ENCODE measurements at places on chromosomes 5 and 9.

DNA sequence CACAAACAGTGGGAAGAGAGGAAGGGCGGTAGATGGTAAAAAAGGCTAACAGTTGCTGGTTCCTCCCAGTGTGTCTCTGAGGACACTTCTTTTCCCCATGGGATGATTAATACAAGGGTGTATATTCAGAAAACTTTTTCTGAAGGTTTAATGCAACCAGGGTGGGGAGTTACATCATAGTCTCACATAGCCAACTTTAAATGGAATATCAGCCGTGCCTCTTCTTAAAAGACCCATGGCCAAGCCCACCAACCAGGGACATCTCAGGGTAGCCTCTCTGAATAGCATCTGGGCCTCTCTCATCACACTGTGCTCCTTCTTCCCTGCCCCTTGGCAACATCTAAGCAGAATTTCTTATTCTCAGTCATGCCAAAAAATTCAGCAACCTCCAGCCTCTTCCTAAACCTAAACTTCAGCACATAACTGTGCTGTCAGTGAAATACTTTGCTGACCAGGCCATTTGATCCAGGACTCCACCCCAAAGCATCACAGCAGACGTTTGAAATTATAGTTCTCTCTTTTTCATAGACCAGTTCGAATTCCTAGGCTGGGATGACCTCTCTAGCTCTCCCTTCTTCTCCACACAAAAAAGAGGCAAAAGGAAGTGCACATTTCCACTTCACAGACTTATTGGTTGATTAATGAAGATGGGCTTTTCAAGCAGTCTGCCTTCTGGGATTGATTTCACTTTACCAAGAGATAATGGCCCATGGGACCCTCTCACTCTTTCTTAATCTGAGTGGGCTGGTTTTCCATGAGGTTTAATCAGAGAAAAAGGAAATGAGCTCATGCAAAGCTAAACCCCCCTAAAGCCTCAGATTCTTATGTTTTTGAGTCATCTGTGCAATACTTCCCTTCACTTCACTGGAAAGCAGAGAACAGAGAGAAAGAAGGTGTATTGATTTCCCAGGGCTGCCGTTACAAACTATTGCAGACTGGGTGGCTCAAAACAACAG, 85.1 kb upstream of the RAI14 start:
- DNase-seq = no peak

DNA sequence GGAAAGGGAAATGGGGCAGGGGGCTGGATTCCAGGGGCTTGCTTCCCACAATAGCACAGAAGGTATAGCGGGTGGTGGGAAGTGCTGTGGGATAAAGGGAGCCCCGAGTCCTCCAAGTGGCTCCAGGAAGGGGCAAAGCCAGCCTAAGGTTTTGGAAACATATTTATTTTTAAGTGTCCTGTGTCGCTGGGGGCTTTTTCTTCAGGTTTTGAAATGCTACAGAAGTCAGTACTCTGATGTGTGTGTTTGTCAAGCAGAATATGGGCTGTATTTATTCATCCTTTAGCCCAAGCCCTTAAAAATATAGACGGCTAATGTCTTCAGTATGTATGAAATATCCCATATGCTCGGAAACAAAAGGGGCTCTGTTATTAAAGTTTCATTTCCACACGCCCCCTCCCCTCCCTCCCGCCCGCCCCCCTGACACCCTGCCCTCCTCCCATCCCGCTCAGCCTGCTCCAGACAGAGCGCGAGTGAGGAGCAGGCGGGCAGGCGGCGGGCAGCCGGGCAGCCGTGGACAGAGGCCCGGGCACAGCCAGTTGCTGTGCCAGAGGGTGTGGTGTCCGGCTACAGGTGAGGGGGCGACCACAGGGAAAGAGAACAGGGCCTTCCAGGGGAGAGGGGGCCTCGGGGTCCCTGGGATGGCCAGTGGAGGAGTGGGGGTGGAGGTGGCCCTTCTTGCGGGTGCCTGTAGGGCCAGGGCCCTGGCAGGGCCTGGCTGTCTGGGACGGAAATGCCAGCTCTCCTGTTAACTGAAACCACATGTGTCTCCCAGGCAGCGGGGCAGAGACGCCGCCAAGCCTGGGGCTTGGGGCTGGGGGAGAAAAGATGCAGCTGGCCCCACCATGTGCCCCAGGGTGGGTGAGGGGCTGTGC, 39.6 kb upstream of the SYNPO start:
- DNase-seq = no peak

DNA sequence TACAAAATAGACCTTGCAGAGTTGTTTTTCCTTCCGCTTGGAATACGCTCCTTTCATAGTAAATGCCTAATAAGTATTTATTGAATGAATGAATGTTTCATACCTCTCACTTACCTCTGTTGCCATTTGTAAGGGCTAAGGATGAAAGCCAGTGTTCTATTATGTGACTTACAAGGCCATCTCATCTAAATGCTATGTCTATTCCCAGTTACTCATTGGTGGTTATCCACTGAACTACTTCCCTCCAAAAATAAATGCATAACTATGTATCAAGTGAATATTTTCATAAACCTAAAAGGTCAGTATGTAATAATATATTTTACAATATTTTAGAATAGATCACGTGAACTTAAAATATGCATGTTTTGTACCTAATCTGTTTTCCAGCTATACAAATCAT, 670.5 kb upstream of the RGMB start:
- no peak for DNase-seq

GRCh38 chr5:149834246-149834855, 104.2 kb downstream of the PPARGC1B start:
- DNase-seq = peak; percentile 13

DNA sequence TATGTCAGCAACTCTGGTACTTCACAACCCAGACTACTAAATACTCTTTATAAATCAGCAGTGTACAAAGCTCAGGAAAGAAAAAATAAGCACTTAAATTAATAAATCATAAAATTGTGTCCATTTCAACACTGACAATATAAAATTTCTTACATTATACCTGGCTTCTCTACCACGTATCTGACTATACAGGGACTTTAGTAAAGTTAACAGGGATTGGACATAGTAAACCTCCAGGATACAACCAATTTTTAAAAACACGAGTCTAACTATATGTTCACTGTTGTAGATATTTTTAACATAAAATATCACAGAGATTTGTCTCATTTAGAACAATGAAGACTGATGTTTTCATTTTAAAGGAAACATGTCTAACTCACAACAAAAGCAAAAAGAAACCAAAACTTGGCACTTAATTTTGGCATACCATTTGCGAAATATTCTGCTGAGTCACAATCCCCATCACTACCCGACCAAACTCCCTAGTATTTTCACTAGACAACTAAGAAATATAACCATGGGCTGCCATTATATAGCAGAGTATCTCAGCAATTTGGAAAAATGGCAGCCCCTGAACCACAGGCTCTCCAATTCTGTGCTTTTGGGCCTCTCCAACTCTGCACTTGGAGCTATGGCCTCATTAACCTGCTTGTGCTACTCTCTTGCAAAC, 14.4 kb downstream of the FAM169A start:
- DNase-seq = no peak

- DNase-seq = no peak
These were observed 631.5 kb upstream of the TLE4 start for GRCh38 chr9:78940121-78940855.

DNA sequence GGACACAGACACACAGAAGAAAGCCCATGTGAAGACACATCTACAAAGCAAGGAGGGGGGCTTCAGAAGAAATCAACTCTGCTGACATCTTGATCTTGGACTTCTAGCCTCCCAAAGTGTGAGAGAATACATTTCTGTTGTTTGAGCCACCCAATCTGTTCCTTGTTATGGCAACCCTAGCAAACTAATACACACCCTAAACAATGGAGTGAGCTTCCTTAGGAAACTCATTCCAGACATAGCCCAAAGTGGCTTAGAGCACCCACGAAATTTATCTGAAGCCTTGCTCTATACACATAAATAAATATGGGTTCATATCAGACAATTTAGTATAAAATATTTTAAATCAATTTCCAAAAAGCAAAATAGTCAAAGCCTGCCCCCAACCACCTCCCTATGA, 7.6 kb upstream of the TBC1D2 start:
- DNase-seq = no peak

GRCh38 chr5:33379757-33380156, 61.0 kb upstream of the TARS1 start:
- DNase-seq = no peak

DNA sequence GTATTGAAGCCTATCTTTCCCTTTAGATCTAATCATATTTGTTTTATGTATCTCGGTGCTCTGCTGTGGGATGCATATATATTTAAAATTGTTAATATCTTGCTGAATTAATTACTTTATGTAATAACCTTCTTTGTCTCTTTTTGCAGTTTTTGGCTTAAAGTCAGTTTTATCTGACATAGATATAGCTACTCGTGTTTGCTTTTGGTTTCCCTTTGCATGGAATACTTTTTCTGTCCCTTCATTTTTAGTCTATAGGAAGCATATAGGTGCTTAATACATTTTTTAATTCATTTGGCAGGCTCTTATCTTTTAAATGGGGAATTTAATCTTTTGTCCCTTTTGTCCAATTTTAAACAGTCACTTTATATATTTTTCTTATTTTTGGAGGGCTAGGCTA, 360.6 kb upstream of the PRR16 start:
- DNase-seq = no peak

DNA sequence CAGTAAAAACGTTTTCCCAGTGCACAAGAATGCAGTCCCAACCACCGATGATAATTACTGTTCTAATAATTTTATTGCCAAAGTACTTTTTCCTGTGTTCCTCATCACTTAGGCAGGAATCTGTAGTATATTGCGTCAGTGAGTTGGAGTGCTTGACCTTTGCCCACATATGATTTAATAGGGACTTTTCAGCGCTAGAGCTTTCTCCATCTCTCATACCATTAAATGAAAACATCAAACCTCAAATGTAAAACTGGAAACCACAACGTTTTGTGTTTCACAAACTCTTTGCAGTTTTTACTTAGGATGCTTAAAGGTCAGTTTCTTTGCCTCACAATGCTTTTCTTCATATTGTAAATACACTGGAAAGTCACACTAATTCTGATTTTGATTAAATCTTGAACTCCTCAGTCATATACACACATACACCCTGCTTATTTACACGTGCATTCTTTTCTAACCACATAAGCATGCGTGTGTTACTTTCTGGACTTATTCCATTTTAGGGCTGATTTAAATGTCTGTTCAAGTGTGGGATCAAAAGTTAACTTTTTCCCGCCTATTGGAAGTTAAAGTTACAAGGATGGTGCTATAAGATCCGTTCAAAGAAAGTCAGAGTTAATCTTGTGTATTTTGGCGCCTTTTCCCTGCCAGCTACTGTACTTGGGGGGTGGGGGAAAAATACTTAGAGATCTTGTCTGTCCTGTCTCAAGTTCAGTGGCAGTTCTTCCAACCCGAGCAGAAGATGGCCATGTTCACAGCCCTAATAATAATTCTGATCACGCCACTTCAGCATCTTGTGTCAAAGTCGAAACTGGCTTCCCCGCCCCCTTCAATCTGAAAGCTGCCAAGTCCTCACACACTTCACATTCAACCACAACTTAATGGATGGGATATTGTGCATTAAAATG, 6.6 kb upstream of the NFIB start:
- DNase-seq = no peak

GRCh38 chr9:7536310-7536939, 263.2 kb downstream of the DMAC1 start:
- DNase-seq = peak; percentile 16

- no peak for DNase-seq
These were observed 16.9 kb upstream of the ZNF782 start for GRCh38 chr9:96871176-96871575.

- DNase-seq = no peak
These were observed 210.2 kb downstream of the FRMD3 start for GRCh38 chr9:83327750-83328622.

GRCh38 chr9:36905101-36906066, 128.7 kb downstream of the PAX5 start:
- DNase-seq = no peak

- DNase-seq = no peak
These were observed 11.4 kb upstream of the SLC45A2 start for GRCh38 chr5:33995865-33996264.

DNA sequence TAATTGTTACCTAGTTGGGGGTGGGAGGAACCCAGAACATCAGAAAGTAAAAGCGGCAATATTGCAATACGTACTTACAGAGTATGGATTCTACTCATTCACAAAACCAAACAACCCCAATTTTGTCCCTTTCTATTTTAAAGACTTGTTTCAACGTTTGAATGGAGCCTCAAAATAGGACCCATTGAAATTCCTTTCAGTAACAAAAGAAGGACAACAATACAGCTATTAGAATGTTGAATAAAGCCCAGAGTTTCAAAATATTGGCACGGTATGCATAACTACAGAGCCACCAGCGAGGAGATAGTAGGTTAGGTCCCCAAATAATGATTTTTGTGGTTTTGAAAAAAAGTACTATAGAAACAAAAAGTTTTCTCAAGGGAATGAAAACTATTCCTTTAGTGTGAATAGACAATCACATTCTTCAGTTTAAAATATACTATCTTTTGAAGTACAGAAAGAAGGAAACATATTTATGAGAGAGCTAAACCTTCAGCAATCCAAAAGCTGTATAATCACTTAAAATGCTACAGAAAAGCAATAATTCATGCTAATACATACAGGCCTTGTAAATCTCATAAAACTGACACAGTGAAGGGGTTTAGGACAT, 235.5 kb downstream of the RFX3 start:
- DNase-seq = no peak
